Effector CD8-positive, alpha-beta T cell (primary cell): ENCODE measurements at places on chromosomes 12 and 14.

DNA sequence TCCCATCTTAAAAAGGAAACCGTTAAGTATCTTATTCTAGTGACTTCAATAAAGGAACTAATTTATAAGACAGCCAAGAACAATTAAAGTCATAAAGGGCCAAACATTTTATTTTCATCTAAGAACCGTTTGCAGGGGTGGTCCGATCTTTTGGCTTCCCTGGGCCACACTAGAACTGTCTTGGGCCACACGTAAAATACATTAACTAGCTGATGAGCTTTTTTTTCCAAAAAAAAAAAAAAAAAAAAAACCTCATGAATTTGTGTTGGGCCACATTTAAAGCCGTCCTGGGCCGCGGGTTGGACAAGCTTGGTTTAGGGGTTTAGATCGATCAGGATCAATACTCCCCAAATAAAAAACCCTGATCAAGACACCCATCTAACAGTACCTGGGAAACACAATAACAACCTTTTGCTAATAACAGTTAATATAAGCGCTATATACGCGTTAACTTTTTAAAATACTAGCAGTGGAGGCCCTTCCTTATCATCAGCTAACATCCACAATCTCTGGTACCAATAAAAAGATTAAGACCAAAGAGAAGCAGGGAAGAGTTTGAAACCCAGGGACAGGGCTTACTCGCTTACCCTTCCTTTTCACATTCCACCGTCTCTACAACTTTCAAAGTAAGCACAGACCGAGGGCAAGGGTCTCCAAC is 1.1 kb downstream of the NAP1L1 start:
- no peak for DNase-seq

DNA sequence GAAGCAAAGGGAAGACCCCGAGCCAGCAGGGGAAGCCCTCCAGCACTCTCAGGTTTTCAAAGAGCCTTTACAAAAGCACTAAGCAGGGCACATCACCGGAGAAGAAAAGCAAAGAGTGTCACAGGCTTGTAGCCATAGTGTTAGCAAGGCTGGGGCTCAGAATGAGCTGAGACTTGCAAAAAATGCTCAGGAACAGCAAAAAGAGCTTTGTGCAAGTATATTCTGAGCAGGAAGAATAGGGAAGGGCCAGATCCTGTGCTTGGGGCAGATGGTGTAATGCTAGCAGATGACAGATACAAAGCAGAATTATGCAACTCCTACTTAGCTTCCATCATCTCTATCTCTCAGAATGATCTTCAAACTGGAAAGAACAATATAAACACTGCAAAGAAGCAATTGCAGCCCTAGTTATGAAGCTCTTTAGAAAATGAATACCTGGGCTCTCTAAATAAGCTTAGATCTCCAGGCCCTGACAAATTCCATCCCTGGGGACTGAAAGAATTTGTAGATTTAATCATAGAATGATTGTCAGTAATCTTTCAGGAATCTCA is 23.7 kb upstream of the PARP11 start:
- no peak for DNase-seq

DNA sequence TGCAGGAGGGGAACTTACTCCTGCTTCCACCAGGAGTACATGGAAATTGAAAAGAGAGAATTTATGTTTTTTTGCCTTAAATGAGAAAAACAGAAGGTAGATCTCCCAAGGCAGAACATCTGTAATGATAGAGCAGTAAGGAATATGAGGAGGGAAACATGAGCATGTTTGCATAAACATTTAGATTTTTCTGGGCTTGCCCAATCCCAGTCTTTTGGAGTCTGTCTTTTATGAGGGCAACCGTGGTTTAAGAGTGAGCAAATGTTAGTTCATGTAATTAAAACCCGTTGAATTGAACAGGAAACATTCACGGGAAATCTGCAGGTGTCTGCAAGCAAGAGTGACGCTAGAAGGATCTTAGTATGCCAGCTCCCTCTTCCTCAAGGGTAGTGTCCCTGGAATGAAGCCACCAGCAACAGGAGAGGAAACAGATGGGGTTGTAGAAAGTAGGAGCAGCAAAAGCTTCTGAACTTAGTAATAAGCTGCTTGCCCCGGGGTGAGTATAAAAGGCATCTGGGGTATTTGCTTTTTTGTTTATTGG is 79.3 kb downstream of the ARF6 start:
- no peak for DNase-seq

DNA sequence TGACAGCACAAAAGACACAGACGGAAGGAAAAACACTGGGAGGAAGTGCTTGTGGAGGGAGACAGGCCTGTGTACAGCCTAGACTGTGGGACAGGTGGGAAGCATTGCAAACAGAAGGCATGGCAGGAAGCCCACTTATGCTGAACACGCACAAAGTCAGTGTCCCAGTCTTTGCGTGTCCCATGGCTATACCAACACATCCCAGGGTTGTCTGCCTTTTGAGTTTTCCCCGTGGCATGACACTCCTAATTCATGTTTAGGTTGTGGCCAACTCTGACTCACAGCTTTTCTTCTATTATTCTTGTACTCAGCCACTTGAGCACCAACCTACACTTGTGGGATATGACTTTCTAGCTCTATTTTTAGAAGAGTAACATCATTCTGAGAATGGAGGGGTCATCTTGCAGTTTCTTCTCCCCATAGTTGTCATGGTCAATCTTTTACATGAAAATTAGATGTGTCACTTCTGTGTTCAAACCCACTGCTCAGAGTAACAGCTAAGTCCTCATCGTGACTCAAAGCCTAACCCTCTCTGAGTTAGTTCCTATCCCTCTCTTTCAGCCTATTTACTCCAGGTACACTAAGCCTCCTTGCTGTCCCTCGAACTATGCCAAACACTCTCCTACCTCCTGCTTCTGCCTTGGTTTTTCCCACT is 27.5 kb upstream of the JPH4 start:
- DNase-seq, result no peak

GRCh38 chr12:74981541-74981940 is 228.1 kb downstream of the KCNC2 start:
- DNase-seq, result no peak

DNA sequence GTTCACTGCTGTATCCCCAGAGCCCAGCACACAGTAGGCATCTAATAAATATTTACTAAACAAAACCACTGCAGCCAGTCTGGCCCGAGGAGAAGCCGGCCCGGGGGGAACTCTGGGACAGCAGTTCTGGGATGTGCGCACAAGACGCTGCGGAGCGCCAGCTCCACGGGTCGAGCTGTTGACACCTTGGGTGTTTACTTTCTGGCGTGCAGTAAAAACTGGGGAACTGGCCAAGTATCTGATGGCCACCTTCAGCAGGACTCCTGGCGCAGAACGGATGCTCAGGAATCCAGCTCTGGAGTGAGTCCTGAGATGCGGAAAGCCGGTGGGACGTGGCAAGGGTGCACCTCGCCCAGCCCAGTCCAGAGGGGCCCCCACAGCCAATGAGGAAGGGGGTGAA is 65.6 kb downstream of the NCOR2 start:
- no peak for DNase-seq

DNA sequence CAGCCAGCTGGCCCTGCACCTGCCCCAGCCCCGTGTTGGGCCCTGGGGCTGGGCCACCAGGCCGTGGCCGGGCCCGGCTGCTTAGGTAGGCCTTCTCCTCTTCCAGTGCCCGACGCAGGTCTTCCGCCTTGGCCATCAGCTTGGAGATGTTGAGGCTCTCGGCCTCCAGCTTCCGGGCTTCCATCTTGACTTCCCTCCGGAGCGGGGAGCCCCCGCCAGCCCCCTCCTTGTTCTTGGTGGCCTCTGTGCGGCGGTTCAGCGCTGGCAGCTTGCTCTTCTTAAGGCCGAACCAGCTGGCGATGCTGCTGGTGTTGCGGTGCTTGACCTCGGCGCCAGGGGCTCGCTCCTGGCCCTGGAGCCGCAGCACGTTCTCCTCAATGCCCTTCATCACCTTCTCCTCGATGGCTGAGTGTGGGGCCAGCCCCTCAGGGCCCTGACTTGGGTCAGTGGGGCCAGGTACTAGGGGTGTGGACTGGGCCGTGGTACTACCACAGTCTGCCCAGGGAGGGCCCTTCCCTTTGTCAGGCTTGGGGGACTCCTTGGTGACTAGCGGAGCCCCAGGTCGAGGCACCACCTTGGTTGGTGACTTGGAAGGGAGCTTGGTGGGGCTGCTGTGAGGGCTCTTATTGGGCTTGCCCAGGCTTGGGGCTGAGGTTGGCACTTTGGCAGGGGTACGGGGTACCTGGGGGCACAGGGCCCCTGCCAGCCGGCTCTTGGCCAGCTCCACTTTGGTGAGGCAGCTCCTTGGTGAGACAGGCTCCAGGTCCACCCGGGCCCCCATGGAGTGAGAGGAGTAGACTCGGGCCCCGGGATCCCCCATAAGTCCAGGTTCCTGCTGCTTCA is 33.2 kb downstream of the NCKAP5L start:
- no peak for DNase-seq

- no peak for DNase-seq
Observed at GRCh38 chr14:82755923-82756322, 1222.3 kb upstream of the SEL1L start.

DNA sequence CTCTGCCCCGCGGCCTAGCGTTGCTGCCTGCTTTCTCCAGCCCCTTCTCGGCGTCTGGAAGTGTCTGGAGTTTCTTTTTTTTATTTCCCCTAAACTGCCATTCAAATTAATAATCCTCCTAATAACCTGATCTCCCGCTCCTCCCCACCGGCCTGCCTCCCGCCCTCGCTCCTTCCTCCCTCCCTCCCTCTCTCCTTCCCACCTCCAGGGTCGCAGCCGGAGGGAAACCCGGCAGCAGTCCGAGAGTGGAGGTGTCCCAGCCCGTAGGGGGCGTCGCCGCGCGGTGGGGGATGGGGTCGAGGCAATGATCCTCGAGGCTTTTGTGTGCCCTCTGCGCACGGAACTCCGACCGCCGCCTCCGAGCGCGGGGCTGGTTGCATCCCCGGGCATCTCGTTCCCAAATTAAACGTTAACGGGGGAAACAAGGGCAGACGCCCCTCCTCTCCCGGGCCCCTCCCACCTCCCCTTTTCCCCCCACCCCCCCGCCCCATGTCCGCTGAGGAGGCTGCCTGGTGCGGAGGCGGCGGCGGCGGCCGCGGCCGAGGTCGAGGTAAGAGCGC is 1.0 kb upstream of the SOCS2 start:
- peak; percentile 52 for DNase-seq

DNA sequence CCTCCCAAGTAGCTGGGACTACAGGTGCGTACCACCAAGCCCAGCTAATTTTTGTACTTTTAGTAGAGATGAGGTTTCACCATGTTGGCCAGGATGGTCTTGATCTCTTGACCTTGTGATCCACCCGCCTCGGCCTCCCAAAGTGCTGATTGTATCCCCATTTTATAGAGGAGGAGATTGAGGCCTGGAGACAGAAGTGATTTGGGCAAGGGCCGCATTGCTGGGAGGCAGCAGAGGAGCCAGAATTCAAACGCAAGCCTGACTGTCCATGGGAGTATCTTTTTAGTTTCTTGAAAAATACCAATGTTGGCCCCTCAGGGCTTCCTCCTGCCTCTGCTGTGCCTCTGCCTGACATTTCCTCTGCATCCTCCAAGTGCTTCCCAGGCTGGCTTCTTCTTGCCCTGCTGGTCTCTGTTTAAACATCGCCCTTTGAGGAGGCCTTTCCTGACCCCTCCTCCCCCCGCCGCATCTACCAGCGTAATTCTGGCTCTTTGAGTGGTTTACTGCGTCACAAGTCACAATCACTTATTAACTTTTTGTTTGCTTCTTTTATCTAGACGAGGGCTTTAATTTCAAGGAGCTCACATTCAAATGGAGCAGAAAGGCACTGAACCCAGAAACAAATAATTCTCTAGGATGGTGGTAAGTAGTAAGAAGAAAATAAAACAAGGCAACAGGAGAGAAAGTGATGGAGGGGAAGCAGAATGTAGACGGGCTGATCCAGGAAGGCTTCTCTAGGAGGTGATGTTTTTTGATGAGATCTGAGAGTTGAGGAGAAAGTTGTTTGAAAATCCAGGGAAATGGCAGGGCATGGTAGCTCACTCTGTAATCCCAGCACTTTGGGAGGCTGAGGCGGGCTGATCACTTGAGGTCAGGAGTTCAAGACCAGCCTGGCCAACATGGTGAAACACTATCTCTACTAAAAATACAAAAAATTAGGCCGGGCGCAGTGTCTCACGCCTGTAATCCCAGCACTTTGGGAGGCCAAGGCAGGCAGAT is 91.0 kb upstream of the MED13L start:
- DNase-seq, result no peak

- no peak for DNase-seq
Observed at GRCh38 chr14:104786091-104786586, 9.4 kb downstream of the AKT1 start.

DNA sequence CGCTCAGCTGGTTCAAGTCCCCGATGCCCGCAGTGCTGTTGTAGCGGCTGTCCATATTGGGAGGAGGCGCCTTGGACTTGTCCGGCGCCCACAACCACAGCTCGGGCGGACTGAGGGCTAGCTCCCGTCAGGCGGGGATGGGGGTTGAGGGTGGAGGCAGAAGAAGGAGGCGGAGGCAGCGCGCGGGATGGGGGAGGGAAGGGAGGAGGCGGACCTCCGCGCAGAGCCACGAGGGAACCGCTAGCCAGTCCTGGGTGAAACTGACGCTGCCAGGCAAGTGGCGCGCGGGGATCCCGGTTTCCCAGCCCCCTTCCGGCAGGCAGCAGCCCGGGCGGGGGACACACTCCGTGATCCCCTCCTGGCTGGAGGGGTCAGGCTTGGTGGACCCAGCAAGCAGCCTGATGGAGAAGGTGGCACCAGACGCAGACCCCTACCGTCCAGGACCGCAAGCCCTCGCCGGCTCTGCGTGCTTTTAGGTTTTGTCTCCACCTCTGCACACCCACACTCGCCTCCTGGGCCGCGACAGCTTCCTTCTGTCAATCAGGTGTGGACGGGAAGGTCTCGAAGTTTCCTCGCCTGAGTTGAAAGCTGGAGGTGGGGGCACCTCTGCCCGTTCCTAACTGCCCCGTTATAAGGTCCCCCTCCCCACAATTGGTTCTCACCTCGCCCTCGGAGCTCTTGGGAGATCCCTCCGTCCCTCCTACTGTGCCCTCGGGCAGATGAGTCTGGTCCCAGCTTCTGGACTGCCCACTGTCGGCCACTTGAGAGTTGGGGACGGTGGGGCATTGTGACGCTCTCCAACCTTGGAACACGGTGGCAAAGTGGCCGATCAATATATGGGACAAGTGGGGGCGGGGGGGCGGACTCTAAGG is at the start of gene CPNE8:
Gene CPNE8 (minus strand): TSS at position 112 of the 872 bp plus-strand sequence. CDS start 57 bp downstream, at position 55.
- no peak for DNase-seq

DNA sequence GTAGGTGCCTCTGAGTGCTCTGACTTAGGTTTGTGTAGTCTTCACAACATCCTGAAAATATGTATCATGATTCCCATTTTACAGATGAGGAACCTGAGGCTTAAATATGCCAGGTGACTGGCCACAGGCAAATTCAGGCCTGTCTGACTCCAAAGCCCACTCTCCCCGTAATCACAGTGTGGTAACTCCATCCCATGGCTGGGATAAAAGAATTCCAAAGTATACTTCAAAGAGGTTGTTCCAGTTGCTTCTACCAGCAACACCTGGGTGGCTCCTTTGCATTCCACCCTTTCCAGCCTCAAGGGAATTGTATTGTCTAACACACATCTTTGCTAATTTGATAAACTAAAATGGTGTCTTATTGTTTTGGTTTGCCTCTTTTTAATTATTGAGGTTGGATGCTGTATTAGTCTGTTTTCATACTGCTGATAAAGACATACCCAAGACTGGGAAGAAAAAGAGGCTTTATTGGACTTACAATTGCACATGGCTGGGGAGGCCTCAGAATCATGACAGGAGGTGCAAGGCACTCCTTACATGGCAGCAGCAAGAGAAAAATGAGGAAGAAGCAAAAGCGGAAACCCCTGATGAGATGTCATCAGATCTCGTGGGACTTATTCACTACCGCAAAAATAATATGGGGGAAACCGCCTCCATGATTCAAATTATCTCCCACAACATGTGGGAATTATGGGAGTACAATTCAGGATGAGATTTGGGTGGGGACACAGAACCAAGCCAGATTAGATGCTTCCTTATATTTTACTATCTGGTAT is 9.9 kb upstream of the CHST11 start:
- DNase-seq, result no peak

GRCh38 chr12:52826611-52827498 is 7.3 kb downstream of the KRT79 start:
- no peak for DNase-seq
